Activated naive CD8-positive, alpha-beta T cell treated with anti-CD3 and anti-CD28 coated beads, Interleukin-2, amount 10 ng/mL, durations not matched to agents 7 days and 5 days (primary cell): ENCODE measurements at places on chromosomes 5 and 9. TPM values are rescaled to one million over a fixed set of nuclear protein-coding genes. Genes with fewer than 3 reads are reported as not detected.

- no peak overlapping the region for H3K27ac ChIP-seq
- H3K4me1 ChIP-seq: no peaks in the 10 kb centered on the region
- DNase-seq: no peak
- H3K27me3 ChIP-seq: no peaks in the 10 kb centered on the region
- no peak overlapping the region for H3K4me3 ChIP-seq
- H3K36me3 ChIP-seq: no peaks in the 10 kb centered on the region
Observed at GRCh38 chr9:117035546-117035945, 348.4 kb downstream of the TRIM32 start.

GRCh38 chr5:647311-647710 is 35.2 kb downstream of the CEP72 start:
- peaks cover 2% of the 10 kb centered on the region for H3K4me1 ChIP-seq
- no peaks in the 10 kb centered on the region for H3K27me3 ChIP-seq
- peaks cover 15% of the 10 kb centered on the region for H3K36me3 ChIP-seq
- no peak for DNase-seq

GABRA6 gene
- total RNA-seq: not detected

GRCh38 chr5:35762368-35762767 is 94.3 kb upstream of the IL7R start:
- H3K36me3 ChIP-seq: no peaks in the 10 kb centered on the region
- peaks cover 8% of the 10 kb centered on the region for H3K4me1 ChIP-seq
- H3K27me3 ChIP-seq: no peaks in the 10 kb centered on the region
- DNase-seq: no peak

DNA sequence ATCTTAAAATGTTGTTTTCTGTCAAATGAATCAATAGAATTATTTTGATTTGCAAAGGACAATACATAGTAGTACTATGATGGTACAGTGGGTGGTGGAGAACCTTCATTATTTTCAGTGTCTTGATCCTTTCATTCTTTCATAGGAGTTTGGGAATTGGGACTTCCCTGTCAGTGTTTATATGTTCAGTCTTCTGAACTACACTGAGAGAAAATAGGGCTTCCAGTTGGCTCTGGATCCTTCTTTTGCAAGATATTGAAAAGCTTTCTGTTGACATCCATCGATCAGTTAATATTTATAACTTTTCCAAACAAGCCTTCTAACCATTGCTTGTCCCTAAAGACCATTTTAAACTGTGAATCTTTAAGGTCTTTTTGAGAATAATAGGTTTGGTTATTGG is 94.7 kb downstream of the XRCC4 start:
- no peaks in the 10 kb centered on the region for H3K4me1 ChIP-seq
- H3K27me3 ChIP-seq: peaks cover 2% of the 10 kb centered on the region
- DNase-seq: no peak

- peaks cover 2% of the 10 kb centered on the region for H3K27me3 ChIP-seq
- DNase-seq: no peak
- H3K36me3 ChIP-seq: no peaks in the 10 kb centered on the region
- no peaks in the 10 kb centered on the region for H3K4me1 ChIP-seq
- H3K4me3 ChIP-seq: no peak overlapping the region
Observed at GRCh38 chr5:152462021-152462721, 57.1 kb upstream of the NMUR2 start.

FBXW2 gene
- total RNA-seq: 80.5 TPM

- DNase-seq: no peak
- no peak overlapping the region for H3K4me3 ChIP-seq
- H3K27ac ChIP-seq: no peak overlapping the region
- peaks cover 5% of the 10 kb centered on the region for H3K36me3 ChIP-seq
- H3K4me1 ChIP-seq: peaks cover 5% of the 10 kb centered on the region
Observed at GRCh38 chr5:103021314-103021713, 98.6 kb downstream of the GIN1 start.

IZUMO3 gene
- not detected for total RNA-seq

DNA sequence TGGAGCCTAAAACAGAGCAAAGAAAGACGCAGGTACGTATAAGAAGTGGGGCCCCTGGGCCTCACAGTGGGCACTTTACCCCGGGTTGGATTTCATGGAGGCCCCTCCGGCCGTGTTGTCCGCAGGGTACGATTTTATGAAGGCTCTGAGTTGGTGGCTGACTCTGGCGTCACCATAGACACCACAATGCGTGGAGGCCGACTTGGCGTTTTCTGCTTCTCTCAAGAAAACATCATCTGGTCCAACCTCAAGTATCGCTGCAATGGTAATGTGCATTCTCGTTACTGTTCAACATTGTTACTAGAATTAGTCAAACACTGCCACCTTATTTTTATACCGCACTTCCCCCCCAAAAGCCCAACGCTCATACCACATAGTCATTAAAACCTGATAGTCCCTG is 47.1 kb downstream of the THBS4 start:
- no peaks in the 10 kb centered on the region for H3K36me3 ChIP-seq
- no peak overlapping the region for H3K27ac ChIP-seq
- H3K4me1 ChIP-seq: peaks cover 8% of the 10 kb centered on the region
- peaks cover 2% of the 10 kb centered on the region for H3K27me3 ChIP-seq
- H3K4me3 ChIP-seq: no peak overlapping the region

DNA sequence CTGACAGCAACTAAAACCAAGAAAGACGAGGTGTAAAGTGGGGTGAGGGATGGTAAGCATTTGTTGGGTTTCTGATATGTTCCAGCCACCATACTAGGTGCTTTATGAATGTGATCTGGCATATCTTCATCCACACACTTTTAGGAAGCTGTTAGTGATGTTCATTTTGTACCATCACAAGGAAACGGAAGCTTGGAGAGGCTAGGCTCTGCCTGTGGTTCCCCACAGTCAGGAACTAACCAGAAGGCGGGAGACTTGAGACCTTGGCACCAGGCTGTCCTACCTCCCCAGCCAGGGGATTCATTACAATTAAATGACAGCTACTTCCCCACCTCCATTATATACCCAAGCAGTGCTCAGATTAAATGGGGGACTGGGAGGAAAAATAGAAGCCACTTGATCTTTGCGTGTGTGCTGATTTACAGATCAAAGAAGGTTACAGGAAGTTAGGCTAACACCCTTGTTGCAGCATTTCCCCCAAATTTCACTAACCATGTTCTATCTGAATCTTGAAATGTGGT is 43.0 kb downstream of the SFXN1 start:
- no peaks in the 10 kb centered on the region for H3K27me3 ChIP-seq
- DNase-seq: peak; percentile 51
- H3K4me1 ChIP-seq: peaks cover 71% of the 10 kb centered on the region
- peak overlapping the region; percentile 93 for H3K27ac ChIP-seq
- H3K36me3 ChIP-seq: peaks cover 69% of the 10 kb centered on the region

DNA sequence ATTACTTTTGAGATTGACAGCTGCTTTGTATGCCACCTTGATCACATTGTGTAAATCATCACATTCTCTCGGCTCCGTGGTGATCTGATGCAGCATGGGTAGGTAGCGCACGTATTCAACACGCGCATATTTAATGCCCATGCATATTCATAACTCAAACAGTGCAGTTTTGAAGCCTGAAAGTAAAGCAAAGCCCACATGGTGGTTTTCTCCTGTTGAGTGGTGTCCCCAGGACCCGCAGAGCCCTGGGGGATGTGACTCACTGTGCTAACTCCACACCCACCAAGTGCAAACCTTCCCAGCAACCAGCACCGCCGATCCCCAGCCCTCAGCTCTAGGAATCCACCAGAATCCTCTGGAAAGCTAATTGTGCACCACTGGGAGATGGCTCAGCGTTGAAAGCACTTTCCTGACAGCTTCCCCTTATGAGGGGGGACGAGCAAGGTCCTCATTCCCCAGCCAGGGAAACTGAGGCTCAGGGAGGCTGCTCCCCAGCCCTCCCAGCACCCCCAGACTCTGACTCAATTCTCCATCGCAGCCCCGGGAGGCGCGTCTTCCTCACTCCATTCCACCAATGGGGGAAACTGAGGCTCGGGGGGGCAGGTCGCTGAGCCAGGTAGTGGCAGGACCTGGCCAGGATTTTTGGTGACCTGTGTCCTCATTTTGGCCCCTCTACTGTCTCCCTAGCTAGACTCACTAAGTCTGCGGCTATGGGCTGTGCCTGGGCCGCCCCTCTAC is 46.4 kb downstream of the SARDH start:
- peaks cover 8% of the 10 kb centered on the region for H3K4me1 ChIP-seq
- no peak overlapping the region for H3K27ac ChIP-seq
- H3K27me3 ChIP-seq: peaks cover 3% of the 10 kb centered on the region

- DNase-seq: no peak
- H3K27me3 ChIP-seq: no peaks in the 10 kb centered on the region
- no peaks in the 10 kb centered on the region for H3K36me3 ChIP-seq
- H3K4me1 ChIP-seq: peaks cover 42% of the 10 kb centered on the region
- H3K27ac ChIP-seq: no peak overlapping the region
- no peak overlapping the region for H3K4me3 ChIP-seq
Observed at GRCh38 chr5:170310256-170310926, 12.8 kb upstream of the LCP2 start.

GRCh38 chr5:131417240-131417869 is 153.5 kb downstream of the CDC42SE2 start:
- H3K27me3 ChIP-seq: no peaks in the 10 kb centered on the region
- peak; percentile 83 for DNase-seq
- H3K4me1 ChIP-seq: peaks cover 35% of the 10 kb centered on the region
- H3K4me3 ChIP-seq: peak overlapping the region; percentile 67

PCDHA10 gene
- total RNA-seq: not detected

DNA sequence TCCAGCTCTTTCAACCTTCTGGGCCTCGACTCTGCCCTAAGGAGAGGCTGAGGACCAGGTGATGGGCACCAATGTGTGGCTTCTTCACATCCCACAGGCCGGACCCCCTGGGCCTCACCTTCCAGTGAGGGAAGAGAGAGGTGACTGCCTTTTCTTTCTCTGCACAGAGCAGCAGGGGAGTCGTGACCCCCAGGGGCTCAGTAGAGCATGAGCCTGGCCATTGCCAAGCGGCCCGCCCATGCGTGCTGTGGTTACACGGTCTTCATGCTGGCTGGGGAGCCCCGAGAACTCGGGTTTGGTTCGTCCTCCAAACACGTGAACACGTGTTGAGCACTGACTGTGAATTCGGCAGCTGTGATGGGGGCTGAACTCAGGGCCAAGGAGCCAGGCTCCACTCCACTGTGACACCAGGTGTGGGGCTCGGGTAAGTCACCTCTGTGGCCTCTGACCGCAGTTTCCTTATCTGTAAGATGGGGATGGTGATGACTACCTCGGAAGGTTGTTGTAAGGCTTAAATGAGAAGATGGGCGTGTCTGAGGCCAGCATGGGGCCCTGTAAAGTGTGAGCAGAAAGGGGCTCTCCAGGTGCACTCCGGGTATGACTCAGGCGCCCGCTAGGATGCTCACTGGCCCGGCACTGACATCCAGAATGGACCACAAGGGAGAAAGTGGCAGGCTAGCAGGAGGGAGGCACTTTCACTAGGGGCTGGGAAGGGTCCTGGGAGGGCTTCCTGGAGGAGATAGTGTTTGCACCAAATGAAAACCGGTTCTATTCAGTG is 13.4 kb upstream of the GRHPR start:
- no peak for DNase-seq
- peak overlapping the region; percentile 16 for H3K4me3 ChIP-seq
- peaks cover 8% of the 10 kb centered on the region for H3K4me1 ChIP-seq

- no peak overlapping the region for H3K4me3 ChIP-seq
- peaks cover 11% of the 10 kb centered on the region for H3K4me1 ChIP-seq
- DNase-seq: no peak
Observed at GRCh38 chr9:125337236-125337635, 75.6 kb downstream of the GAPVD1 start.

GRCh38 chr5:32193591-32193990 is 19.5 kb upstream of the GOLPH3 start:
- H3K36me3 ChIP-seq: no peaks in the 10 kb centered on the region
- H3K4me3 ChIP-seq: no peak overlapping the region
- H3K27me3 ChIP-seq: peaks cover 17% of the 10 kb centered on the region
- no peak for DNase-seq
- H3K4me1 ChIP-seq: peaks cover 5% of the 10 kb centered on the region

DNA sequence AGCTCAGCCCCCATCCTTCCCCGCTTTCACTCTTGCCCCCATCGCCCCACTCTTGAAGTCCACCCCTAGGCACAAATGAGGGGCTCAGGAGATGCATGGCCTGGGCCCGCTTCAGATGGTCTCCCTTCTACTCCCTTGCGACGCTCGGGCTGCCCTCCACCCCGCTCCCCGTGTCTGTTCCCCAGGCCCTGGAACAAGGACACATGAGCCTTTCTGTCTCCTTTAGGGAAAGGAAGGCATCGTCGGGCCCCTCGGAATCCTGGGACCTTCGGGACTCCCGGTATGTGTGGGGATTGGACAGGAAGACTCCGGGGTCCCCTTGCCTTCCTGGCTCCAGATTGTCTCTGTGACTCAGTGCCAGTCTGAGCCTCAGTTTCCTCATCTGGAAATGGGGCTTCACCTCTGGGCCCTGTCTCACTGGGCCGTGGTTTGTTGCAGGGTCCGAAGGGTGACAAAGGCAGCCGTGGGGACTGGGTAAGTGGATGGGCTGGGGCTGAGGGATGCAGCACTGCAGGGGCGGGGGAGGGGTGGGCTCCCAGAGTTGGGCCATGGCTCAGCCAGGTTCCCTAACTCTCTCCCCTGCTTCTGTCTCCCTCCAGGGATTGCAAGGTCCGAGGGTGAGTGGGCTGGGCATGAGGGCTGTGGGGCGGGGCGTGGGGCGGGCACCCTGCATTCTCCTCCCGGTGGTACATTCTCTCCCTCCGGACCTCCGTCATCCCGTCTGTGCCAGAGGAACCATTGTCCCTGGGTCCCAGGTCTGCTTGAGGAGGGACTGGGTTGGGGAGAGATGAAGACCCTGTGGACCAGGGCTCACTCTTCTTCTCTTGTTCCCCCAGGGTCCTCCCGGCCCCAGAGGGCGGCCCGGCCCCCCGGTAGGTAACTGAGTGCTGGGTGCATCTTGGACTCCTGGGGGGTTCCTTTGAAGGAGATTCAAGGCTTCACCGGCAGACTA is 21.8 kb upstream of the ORM1 start:
- H3K4me1 ChIP-seq: peaks cover 2% of the 10 kb centered on the region
- H3K27ac ChIP-seq: peak overlapping the region; percentile 38
- DNase-seq: no peak
- no peak overlapping the region for H3K4me3 ChIP-seq
- no peaks in the 10 kb centered on the region for H3K36me3 ChIP-seq

CCNJL gene
- total RNA-seq: 0.17 TPM

DNA sequence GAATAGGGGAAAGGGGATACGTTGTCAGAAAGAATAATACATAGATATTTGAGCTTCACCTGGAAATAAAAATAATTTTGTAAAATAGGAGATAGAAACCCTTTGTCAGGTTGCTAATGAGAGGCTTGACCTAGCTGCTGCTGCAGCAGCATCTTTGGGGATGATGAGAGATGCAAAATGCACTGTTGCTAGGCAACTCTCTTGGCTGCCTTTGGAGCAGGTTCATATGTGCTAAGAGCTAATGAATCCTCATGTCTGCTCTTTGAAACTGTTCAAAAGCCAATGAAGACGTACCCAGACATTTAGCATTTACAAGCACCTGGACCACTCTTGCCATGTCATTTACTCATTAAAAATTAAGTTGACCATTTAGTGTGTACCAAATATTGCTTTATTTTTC is 121.7 kb downstream of the FOCAD start:
- no peak overlapping the region for H3K4me3 ChIP-seq
- H3K27me3 ChIP-seq: no peaks in the 10 kb centered on the region
- no peak for DNase-seq
- H3K27ac ChIP-seq: no peak overlapping the region
